ENCODE measurements at places on chromosomes 1 and 21.

GRCh38 chr1:182589520-182589919 lies 464 bp upstream of the RNASEL start:
- no peak for DNase-seq

DNA sequence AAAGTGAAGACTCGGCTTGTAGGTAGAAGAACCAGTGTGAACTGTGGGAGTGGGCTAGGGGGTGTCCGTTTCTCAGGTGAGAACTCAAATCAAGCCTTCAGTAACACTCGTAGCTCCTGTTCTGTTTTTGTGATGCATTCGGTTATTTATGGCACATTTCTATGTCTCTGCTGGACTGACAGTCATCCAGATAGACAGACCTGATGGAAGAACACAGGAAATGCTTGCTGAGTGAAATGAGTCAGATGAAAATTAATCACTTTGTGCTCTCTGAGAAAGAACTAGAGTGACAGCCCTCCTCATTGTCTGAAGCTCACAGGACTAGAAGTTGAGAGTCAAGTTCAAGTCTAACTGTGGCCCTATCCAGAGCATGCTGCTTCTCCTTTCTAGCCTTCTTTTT lies 360.1 kb upstream of the PLXNA2 start:
- no peak for DNase-seq

GRCh38 chr1:232990176-232991128 lies 40.0 kb downstream of the NTPCR start:
- no peak for DNase-seq

GRCh38 chr1:83999316-83999819 lies 436 bp upstream of the TTLL7 start:
- peak; percentile 59 for DNase-seq

GRCh38 chr1:46173361-46173856 lies 1.5 kb upstream of the TSPAN1 start:
- no peak for DNase-seq

DNA sequence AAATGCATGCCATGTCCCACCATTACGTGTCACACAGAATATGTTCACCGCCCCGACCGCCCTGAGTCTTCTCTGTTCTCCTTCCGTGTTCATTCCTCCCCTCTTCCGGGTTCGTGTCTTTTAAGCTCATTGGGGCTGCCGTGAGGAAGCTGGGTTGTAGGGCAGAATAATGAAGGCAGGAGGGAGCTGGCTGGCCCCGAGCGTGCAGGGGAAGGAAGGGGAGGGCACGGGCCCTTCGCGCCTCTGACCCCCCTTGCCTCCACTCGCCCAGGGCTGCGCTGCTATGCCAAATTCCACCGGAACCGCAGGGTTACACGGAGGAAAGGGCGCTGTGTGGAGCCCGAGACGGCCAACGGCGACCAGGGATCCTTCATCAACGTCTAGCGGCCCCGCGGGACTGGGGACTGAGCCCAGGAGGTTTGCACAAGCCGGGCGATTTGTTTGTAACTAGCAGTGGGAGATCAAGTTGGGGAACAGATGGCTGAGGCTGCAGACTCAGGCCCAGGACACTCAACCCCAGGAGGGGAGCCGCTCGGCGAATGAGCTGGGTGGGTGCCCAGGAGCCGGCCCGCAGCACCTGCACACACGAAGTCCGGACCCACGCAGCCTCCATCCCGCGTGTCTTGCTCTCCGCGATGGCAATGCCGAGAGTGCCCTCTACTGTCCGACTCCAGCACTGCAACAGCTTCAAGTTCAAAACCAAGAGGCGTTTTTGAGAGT lies 16.5 kb upstream of the AGTRAP start:
- DNase-seq: no peak

GRCh38 chr1:167502719-167503462 lies 15.4 kb downstream of the CD247 start:
- no peak for DNase-seq

- DNase-seq: no peak
Observed at GRCh38 chr1:166869318-166870099, 6.6 kb downstream of the TADA1 start.

DNA sequence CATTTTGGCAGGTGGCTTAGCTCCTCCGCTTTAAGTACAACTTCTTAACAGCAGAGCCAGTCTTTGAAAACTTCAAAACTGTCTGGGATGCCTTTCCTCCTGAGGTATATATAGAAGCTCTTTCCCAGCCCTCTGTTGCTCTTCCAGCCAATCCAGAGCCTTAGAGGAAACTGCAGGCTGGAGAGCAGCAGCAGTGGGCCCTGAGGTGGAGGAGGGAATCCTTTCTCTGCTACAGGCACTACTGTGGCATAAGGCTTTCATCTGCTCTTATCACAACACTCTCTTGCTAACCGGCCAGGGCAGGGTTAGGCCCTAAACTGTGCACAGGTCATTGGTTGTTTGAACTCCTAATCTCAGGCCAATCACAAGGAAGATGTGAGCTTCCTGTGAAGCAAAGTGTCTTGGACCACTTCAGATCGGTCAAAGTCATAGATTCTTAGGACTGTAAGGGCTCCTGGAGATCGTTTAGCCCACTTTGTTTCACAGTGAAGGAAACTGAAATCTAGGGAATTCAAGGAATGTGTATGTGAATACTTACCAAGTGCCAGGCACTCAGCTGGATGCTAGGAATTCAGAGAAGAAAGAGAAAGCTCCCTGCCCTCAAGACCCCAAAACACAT lies at the start of gene RGS5:
Gene RGS5 (minus strand): TSS at position 84 of the 619 bp plus-strand sequence. CDS start 81 bp downstream, at position 3.
- no peak for DNase-seq

GRCh38 chr1:239906394-239906793 lies 185.3 kb upstream of the FMN2 start:
- no peak for DNase-seq

GRCh38 chr1:4121834-4122512 lies 221.9 kb upstream of the C1orf174 start:
- no peak for DNase-seq

DNA sequence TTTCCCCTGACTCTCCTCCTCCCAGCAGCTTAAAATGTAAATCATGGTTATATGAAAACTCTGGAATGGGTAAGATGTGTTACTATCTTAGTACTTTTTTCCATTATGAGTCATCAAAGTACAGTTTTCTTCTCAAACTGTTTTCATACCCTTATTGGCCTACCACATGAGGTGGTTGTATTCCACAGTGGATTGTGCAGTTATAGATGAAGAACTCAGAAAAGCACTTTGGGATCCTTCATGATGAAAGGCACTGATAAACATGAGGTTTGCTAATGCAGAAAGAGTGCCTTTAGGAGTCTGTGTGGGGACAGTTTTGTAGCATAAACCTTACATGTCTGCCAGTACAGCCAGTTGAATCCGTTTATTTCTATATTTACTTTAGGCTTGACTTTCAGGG lies 32.0 kb upstream of the MYOCOS start:
- no peak for DNase-seq

- DNase-seq: no peak
Observed at GRCh38 chr21:34235514-34235913, 128.3 kb upstream of the KCNE2 start.

- no peak for DNase-seq
Observed at GRCh38 chr1:239575113-239575512, 188.7 kb downstream of the CHRM3 start.

GRCh38 chr1:161497961-161498360 lies 7.3 kb upstream of the FCGR2A start:
- no peak for DNase-seq

GRCh38 chr1:69513601-69514000 lies 54.1 kb upstream of the LRRC7 start:
- DNase-seq: no peak

DNA sequence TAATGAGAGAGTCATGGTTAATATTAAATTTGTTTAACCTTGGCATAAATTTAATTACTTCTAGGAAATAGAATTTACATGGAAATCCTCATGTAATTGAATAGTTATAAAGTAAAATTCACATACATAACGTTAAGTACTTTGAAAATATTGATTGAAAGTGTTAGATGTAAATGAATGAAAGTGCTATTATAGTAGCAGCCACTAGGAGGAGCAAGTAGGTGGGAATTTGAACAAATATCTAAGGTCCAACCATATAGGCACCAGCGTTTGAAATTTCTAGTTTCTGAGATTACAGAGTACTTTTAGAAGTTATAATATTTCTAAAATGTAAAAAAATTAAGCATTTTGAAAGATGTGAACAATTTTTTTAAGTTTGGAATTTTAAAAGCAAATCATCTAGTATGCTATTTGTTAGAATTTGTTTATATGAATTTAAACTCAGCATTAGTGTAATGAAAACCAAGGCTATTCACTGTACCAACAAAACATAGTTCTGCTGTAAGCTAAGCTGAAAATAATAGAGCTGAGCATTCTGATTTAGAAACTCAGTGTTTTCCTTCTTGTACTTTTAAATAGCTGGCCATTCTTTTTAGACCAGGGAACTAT lies 3.3 kb downstream of the B3GALT2 start:
- peak; percentile 47 for DNase-seq
